Stimulated activated CD4-positive, alpha-beta T cell treated with anti-CD3 and anti-CD28 coated beads, TNF-alpha, amount 100 ng/mL, for 4 hours (primary cell): ENCODE measurements at places on chromosomes 7 and 10.

DNA sequence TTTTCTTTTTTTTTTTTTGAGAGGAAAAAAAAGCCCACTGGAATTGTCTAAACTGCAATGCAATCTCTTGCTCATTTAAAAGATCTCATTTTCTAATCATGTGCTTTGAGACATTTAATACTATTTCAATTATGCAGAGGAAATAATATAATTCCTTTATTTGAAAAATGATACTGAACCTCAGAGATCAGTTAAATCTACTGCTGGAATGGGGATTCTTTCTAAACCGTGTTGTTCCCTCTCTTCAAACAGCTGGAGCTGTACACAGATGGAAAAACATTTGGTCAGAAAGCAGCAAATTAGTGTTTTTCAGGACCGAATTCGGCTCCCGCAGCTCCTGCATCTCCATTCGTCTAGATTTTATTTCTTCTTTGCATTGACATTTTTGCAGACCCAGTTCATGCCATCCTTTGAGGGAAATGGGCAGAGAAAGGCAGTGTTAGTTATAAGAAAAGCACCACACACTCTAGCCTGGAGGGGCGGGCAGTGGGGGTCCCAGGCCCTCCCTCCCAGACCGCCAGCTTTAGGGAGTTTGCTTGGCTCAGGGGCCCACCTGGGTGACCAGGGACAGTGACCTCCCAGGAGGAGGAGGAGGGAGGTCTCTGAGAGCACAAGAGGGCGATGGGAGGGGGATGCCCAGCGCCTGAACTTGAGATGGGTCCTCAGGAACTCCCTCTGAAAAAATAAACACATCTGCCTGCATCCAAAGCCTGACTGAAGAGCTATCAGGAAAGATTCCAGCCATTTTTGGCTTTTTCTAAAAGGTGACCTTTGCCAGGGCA lies 32.4 kb downstream of the TRIM8 start:
- DNase-seq = no peak

DNA sequence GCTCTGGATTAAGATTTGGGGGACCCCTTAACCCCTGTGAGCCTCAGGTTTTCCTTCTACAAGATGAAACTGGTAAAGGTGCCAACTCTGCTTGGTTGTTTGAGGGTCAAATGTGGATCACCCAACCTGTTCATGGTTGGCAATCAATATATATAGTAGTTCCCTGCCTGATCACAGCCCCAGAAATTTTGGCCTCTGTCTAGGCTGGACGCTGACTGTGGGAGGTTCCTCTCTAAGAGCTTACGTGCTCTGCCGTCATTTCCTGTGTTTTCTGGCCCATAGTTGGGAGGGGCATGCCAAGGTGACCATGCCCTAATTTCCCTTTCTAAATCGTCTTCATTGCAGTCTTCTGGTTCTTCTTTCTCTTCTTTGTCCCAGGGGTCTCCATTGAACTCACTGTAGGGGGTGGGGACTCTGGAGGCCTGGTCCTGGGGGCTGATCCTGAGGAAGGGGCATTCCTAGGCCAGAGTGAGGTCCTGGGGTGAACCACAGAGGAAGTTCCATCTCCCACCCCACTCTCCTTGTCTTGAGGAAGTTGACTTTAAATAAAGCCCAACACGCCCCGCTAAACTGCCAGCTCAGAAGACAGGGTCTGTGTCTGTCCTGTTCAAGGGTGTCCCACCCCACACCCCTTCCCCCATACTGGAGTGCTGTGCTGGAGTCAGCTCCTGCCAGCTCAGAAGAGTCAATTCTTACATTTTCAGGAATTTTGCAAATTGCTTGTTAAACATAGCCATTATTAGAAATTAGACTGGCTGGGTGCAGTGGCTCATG lies 98.9 kb upstream of the SDK1 start:
- no peak for DNase-seq

- no peak for DNase-seq
Measured at GRCh38 chr10:93337309-93337721, 144.8 kb downstream of the MYOF start.

DNA sequence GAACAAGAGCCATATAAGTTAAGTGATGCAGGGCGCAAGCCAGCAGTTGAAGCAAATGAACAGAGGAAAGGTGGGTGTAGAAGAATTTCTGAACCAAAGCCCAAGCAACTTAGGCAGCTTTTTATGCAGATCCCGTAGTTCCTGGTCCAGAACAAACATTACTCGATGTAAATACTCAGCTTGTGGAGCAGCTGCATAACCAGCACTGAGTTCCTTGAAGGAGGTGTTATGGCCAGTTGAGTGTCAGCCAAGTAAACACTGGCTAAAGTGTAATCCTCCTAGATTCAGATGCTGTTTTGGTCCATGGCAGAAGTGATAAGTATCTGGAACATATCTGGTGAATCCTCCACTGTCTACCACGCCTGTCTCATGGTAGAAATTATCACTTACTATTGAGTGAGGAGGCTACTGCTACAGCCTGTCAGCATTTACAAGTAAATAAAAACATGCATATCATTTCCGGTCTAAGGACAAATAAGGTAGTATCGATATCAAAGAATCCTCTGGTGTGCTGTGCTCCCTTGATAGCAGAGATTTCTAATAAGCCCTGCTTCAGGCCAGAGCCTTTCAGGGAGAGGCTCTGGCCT lies 213.9 kb downstream of the DYNC1I1 start:
- no peak for DNase-seq

GRCh38 chr10:28269842-28270456 lies 32.9 kb downstream of the MPP7 start:
- no peak for DNase-seq
